ENCODE measurements at places on chromosomes 3 and 15.

GRCh38 chr3:132554437-132554836 lies 42.6 kb upstream of the ACKR4 start:
- DNase-seq, result peak; percentile 77

DNA sequence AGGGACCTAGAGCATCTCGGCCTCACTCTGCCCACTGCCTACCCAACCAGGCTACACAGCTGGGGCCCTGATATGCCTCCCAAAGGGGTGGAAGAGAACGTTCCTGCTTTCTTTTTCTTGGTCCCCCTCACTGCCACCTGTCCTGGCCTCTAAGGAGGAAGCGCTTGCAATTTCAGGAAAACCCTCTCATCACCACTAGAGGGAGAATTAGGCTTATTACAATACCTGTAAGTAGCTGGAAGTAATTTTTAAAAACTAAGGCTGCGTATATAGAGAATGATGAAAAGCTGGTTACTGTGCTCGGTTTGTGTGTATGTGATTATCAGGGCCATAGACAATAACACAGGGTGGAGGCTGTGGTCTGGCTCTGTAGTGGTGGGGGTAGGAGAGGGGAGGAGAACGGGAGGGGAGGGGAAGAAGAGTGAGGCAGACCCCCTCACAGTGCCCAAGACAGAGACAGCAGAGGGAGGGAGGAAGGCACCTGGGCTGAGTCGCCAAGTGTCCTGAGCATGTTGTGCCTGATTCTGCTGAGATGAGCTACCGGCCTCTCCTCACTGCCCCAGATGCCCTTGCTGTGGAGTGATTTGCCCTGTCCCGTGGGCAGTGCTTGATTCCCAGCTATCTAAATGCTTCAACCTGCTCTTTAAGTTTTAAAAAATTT lies 3.3 kb downstream of the GABRG3 start:
- DNase-seq, result peak; percentile 32

DNA sequence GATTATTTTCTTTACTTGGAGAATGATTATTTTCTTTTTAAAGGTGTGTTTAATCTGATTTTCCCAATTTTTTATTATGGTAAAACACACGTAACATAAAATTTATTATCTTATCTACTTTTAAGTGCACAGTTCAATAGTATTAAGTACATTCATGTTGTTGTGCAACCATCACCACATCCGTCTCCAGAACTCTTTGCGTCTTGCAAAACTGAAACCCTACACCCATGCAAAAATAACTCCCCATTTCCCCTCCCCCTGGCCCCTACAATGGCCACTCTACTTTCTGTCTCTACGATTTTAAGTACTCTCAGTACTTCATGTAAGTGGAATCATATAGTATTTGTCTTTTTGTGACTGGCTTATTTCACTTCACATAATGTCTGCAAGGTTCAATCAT lies 230.7 kb downstream of the SATB1 start:
- no peak for DNase-seq

DNA sequence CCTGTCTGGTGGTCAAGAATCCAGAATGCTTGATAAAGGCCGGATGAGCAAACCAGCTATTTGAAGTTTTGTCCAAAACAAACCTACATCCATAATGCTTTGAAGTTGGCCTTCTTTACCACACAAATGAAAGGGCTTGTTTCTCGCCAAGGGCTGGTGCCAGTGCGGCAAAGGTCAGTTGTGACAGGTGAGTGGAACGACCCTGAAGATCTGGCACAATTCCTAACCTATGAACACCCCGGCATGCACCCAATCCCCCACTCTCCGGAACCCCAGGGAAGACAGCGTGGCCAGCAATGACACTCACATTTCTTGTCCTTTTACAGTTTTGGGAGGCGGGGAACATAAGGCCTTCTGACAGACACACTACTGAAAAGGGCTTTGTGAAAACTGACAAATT lies 90.6 kb downstream of the ATP10A start:
- DNase-seq, result no peak

DNA sequence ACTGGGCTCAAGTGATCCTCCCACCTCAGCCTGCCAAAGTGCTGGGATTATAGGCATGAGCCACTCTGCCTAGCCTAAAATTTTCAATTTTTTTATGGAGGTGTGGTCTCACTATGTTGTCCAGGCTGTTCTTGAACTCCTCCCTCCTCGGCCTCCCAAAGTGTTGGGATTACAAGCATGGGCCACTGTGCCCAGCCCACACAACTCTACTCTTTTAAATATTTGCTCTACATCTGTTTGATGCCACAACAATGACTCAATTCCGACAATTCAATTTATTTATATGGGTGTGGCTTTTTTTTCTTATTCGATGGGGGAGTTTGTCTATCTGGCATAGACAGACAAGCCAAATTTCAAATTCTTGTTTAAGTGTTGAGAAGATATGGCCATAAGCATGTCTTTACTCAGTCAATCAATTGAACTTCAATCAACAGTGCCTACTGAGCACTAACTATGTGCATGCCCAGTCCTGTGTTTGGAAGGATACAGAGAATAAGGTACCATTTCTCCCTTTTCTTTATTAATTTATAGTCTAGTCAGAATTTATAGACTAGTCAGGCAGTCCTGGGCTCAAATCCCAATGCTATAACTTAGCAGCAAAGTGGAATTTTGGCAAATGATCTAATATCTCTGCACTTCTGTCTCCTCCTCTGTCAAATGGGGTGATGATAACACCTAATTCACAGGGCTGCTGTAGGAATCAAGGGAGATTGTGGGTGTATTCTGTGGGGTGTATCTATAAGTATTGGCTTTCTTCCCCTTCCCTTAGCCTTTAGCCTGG lies 54.6 kb upstream of the PIAS1 start:
- DNase-seq, result no peak

DNA sequence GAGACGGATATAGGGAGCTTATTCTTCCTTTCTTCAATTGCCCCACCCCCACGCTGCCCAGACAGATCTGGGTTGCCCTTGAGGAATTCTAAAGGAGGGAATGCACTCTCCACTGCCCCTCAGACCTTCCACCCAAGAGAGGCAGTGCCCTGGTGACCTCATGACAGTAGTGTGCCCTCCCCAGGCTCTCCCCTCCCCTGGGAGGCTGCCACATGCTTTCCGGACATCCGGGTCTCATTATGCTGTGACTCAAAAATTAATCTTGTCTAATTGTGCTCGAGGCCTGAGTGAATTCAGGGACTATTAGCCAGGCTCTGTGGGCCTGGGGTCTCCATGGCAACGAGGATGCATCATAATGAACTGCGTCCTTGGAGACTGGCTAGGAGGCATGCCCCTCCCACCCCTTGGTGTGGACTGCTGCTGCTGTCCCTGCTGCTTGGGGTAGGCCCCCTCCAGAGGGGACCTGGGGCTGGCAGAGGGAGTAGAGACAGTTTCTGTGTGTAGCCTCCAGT lies 20.8 kb downstream of the CORO2B start:
- peak; percentile 84 for DNase-seq

GRCh38 chr3:53716998-53717397 lies 129.2 kb downstream of the CHDH start:
- DNase-seq, result no peak

DNA sequence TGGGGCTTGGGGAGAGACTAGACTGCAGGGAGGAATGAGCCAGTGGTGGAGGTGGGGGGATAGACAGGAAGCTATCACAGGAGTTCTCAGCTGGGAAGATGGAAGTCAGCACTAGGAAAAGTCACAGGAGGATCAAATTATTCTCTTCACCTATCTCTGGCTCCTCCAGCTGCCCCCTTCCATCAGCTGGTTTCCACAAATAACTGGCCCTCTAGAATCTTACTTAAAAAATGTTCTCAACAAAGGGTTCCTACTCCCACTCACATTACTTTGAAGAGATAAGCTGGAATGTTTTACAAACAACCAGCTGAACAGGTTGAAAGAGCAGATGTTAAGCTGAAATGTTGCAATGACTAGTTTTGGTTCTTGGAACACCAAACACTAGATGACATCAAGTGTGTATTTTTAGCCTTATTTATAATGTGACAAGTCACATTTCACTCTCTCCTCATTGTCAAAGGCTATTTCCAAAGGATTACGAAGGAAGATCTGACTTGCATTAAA lies 102.7 kb upstream of the AADACL2 start:
- peak; percentile 37 for DNase-seq

DNA sequence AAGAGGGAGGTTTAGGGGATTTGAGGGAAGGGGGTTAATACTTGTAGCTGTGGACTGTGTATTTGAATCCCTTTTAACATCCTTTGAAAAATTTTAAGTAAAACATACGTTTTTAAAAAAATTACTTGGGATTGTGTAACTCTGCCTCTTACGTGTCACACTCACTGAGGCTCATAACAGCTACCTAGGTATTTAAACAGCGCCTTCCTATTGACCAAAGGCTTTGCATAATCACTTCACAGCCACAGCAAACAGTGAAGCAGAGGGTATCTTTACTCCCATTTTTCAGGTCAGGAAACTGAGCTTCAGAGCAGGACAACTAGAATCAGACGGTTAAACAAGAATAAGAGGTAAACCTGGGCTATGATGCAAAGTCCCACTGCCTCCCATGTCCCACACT lies 95.9 kb downstream of the TLE3 start:
- DNase-seq, result no peak

GRCh38 chr3:122681974-122682409 lies 1.4 kb downstream of the PARP14 start:
- no peak for DNase-seq

GRCh38 chr3:62149962-62150361 lies 223.4 kb downstream of the FEZF2 start:
- peak; percentile 61 for DNase-seq

DNA sequence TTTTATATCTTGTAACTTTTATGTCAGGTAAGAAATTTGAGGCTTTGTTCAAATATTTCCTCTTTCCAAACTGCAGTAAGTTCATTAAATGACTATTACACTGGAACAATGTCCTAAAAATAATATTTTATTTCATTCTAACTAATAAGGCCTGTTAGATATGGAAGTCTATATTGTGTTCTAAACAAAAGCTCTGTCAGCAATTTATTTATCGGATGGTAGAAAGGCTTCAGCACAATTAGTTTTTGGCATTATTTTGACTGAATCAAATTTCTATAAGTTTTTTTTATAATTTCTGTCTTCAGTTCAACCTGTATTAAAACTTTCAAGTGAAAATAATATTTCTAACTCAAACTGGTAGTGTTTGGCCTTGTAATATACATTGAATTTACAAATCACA lies 992.1 kb downstream of the EPHA3 start:
- DNase-seq, result no peak

GRCh38 chr3:14373753-14374376 lies 28.5 kb upstream of the SLC6A6 start:
- DNase-seq, result no peak

DNA sequence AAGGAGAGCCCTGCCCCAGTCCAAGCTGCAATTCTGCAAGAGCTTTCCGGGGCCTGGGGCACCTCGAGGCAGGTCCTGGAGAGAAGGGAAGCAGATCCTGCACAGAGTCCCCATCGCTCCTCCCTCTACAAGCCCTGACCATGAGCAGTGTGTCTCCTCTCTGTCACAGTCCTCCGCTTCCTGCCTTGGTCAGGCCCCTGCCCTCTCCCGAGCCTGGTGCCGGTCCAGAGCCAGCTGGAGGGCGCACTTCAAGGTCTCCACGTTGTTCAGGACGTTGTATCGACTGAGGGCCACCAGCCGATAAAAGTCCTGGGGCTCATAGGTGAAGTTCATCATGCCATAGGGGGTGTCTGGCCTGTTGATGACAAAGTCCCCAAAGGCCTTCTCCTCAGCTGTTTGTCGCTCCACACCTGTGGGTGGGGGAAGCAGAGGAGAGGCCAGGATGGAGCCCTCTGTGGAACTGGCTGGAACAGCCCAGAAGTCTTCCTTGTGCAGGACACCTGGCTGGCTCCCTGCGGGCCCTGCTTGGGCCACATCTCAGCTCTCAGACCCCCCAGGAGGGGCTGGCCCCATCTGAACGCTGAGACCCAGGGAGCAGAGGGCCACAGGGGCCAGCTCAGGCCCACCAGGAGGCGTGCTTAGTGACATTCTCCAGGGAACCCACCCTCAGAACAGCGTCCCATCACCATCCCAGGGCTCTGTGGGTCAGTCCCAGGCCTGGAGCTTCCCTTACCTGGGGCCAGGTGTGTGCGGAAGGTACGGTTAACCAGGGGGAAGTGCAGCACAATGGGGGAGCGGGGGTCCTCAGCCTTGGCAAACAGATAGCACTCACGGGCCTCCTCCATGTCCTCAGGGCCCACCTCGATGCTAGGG lies 14.4 kb downstream of the PLA2G4F start:
- DNase-seq, result no peak

- DNase-seq, result no peak
Observed at GRCh38 chr15:84772031-84772430, 23.6 kb downstream of the ZNF592 start.

GRCh38 chr3:62188681-62189375 lies 184.5 kb downstream of the FEZF2 start:
- DNase-seq, result peak; percentile 81

DNA sequence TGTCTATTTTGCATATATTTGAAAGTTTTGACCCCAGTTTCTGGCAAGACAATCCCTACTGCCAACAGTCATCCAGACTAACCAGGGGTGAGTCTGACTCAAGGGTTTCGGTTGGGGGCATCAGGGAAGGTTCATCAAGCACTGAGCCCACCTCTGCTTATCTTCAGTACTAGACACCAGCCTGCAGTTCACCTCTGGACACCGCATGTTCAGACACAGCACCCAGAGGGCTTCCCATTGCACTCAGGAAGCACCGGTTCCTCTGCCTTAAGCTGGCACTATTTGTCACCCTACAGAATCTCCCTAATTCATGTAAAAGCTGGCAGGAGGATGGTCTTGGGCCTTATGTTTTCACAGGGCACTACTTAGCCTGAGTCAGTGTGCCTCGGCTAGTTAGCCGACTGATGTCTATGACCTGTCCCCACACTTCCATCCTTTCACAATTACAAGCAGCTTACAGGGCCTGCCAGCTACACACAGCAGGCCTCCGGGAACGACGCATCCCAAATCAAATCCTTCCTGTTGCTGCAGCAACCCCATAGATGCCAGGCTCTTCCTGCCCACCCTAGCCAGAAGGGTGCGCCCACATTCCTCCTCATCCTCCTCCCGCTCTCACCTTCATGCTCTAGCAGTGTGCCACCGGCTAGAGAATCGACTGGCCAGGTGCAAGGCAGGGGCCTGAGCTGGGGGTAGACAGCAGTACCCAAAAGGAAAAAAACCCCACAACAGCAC lies 52.5 kb downstream of the SH3BP5 start:
- DNase-seq, result no peak

DNA sequence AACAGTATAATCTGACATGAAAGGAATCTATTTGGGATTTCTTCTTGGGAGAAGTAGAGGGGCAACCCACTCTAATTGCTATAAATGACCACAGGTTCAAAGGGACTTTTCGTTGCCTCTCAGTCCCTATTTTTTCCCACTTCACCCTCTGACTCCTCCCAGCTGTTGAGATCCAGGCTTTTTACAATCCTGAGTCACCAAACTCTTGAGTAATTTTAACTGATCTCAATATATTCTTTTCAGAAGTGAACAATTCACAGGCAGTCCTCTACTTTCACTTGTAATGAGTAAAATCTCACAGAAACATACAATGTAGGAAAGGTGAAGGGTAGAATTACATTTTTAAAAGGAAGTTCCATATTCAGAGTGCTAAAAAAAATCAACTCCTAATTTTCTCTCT lies 44.6 kb downstream of the EIF4E3 start:
- peak; percentile 54 for DNase-seq

GRCh38 chr3:179046497-179047353 lies 24.9 kb downstream of the ZMAT3 start:
- DNase-seq, result peak; percentile 58
